ENCODE measurements at places on chromosomes 3 and 15.

DNA sequence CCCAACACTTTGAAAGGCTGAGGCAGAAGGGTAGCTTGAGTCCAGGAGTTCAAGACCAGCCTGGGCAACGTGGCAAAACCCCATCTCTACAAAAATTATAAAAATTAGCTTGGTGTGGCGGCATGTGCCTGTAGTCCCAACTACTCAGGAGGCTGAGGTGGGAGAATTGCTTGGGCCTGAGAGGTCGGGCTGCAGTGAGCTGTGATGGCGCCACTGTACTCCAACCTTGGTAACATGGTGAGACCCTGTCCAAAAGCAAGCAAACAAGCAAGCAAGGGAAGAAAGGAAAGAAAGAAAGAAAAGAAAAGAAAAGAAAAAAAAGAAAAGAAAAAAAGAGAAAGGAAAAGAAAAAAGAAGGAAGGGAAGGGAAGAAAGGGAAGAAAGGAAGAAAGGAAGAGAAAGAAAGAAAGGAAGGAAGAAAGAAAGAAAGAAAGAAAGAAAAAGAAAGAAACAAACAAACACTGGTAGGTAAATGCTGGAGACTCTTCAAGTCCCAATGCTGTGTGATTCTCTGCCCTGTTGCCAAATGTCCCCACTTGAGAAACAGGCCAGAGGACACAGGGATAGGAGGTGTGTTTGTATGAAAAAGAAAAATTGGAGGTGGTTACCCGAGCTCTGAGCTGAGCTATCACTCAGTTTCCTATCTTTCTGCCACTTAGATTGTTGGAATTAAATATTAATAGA is 121.1 kb downstream of the RAB11A start:
- no peak for DNase-seq

- DNase-seq, result no peak
Observed at GRCh38 chr15:70271422-70272088, 173.8 kb upstream of the TLE3 start.

DNA sequence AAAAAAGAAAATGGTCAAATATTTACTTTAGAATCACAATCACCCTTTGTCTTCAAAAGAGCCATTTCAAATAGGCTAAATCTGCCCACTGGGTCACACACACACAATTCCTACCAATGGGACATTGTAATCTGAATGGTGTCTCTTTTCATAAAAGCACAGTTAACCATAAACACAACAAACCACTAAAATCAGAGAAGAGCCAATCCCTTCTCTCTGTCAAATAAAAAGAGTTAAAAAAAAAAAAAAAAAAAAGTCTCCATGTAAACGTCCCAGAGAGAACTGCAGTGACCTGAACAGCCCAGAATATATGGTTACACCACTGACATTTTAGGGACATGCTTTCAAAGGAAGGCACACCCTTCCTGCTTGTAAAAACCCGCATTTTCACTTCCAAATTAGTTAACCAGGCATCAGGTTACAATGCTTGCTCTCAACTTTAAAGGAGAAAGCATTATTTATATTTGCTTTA is 63.7 kb downstream of the PRICKLE2 start:
- peak; percentile 1 for DNase-seq

GRCh38 chr3:126031981-126032471 is 51.9 kb downstream of the SLC41A3 start:
- DNase-seq, result no peak

DNA sequence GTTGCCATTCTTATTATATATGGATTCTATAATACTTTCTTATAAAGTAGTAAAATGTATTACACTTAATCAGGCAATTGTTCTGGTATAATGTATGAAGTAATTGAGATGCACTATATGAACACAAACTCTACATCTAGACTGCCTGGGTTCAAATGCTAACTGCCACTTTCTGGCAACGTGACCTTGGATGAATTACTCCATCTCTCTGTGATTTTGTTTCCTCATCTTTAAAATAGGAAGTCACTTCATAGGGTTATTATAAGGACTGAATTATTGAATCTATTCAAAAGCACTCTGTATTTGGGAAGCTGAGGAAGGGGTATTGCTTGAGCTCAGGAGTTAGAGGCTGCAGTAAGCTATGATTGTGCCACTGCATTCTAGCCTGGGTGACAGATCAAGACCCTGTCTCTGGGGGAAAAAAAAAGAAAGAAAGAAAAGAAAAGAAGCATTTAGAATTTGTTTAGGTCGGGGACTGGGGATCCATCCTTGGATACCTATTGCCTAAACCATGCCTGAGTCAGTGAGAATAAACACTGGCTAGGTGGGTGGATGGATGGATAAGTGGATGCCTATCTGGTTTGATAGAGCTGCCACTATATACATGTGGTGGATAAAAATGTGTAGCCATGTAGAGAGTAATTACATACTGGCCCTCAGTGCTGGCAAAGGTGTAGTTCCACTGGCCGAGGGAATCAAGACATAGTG is 2.5 kb downstream of the TM4SF1 start:
- no peak for DNase-seq

- no peak for DNase-seq
Observed at GRCh38 chr3:99023590-99024192, 122.2 kb upstream of the DCBLD2 start.

GRCh38 chr3:28240441-28240840 is 978 bp upstream of the CMC1 start:
- DNase-seq, result no peak

DNA sequence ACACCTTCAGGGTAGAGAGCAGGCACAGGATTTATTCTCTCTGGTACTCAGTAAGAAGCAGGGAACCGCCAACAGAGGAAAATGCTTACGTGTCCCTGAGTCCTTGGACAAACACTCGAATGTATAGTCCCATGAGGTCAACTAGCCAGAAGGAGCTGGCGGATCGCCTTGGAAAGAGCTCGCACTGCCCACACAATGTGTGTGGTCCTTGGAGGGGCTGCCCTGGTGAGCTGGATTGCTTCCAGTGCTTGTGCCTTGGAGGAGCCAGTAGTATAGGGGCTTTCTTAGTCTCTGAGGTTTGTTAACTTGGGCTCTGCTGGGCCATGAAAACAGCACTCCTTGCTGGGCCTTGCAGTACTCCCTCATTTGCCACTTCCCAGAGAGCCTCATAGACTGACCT is 40.7 kb upstream of the VILL start:
- no peak for DNase-seq

GRCh38 chr15:37394402-37395099 is 294.2 kb upstream of the MEIS2 start:
- DNase-seq, result no peak

DNA sequence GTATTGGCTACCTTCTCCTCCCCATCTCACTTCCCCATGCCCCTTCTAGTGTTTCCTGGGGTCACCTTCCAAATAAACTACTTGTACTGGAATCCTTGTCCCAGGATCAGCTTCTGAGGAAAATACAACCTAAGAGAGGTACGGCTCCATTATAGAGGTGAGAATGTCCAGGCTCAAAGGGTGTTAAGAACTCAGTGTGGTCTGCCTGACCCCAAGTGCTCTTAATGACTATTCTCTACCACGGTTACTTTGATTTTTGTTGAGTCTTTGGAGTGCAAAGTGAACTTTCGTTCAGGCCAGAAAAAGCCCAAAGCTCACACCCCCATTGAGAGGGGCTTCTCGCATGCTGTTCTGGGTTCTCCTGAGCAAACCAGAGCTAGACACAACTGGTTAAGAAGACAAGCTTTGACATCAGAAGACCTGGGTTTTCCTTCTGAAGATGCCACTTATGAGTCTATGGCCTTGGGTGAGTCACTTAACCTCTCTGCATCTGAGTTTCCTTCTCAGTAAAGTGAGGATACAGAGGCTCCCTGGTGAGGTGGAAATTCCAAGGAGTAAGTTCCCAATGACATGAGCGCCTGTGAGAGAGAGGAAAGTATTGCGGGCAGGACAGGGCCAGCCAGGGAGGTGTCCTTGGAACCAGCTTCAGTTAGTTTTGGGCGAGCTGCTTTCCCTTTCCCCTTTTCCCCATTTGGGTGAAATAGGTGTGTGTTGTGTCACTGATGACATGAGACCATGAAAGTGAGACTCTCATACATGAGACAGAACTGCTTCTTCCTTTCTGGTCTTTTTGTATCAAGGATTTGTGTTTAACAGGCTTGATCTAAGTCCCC is 475.0 kb upstream of the PROK2 start:
- DNase-seq, result no peak

DNA sequence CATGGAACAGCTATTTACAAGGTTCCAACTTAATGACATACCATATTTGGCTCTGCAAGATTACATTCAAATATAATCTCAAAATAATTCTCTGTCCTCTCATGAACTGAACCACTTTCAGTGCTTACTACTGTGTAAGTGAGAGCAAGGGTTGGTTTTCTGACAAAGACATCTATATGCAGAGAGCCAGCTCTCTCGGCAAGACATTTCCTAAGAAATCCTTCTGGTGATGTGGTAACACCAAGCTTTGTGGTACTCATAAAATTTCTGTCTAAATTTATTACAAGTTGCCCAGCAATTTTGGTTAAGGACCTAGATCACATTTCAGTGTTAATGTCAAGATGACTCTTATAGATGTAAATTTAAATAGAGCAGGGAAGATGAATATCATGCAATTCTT is 184.9 kb downstream of the GAP43 start:
- no peak for DNase-seq

DNA sequence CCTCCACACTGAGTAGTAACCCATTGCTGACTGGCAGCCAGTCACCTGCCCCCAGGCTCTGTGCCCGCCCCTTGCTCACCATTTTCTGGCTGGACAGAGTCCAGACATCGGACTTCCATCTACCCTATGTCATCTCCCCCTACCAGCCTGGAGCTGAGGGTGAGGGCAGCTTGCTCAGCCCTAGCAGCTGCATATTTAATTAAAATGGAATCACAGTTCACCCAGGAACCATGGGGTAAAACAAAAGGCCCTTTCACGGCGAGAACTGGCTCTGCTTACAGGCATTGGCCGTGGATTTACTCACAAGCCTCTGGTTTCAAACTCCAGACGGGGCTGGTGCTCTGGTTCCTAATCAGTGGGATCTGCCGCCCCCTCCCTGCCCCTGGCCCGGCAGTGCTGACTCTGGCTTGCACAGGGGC is 94.9 kb upstream of the ATP2B2 start:
- no peak for DNase-seq

DNA sequence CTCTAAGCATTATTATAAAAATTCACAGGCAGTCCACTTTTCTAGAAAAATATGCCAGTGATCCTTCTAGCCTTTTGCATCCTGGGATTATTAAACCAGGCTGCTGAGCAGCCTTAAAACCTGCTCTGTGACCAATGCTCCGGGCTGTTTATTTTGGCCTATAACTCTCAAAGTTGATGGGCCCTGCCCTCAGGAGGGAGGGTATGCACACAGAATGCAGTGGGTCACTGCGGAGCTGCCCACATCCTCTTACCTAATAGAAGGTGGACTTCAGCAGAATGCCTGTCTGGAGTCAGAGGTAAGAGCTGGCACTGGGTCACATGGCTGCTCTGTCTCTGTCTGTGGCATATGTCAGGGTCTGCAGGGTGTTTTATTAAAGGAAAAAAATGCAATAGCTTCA is 26.0 kb downstream of the CPNE4 start:
- DNase-seq, result no peak

- DNase-seq, result no peak
Observed at GRCh38 chr15:32994810-32995424, 199.6 kb downstream of the FMN1 start.

- DNase-seq, result no peak
Observed at GRCh38 chr3:18234717-18235335, 190.3 kb downstream of the SATB1 start.

DNA sequence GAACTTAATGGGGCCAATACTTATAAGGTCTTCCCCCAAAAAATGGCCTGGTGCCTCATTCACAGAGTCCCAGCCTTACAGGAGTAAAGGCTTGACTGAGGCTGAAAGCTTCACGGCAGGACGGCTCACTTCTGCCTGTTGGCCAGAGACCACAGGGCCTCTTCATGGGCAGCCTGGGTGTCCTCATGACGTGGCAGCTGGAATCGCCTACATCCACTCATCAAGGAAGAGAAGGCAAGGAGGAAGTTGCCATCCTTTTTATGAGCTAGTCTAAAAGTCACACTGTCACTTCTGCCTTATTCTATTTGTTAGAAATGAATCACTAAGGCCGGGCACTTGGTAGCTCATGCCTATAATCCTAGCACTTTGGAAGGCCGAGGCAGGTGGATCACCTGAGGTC is 89.3 kb upstream of the DGKG start:
- no peak for DNase-seq

DNA sequence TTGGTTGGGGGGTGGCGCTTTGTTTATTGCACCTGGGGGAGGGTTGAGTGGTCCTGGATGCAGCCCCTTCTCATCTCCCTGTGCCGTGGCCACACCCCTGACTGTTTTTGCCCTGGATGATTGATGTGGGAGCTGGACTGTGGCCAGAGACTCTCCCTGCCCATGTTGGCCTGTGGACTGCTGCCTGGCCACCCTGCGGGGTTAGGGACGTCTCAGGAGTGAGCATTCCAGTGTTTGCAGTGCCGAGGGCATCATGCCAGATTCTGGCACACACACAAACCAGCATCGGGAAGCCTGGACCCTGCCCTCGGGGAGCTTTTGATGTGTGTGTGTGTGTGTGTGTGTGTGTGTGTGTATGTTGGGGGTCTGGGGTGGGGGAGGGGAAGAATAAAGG is 15.8 kb downstream of the APBA2 start:
- DNase-seq, result no peak

DNA sequence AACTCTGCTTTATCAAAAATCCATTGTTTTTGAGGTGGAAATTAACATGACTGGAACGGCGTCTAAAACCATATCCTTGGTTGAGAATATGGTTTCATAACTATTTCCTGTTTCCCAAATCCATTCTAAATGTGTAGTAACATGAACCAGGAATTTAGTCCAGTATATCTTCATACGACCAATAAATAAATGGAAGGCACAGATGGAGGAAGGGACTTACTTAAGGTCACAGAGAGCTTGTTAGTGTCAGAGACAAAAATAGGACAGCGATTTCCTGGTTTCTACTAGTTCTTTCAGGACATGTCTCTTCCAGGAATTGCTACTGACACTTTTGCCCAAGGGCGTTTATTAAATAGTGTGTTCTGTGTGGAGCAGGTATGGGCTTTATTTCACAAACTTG is 41.2 kb downstream of the HES1 start:
- DNase-seq, result no peak

- DNase-seq, result no peak
Observed at GRCh38 chr3:62749657-62750056, 125.6 kb downstream of the CADPS start.

GRCh38 chr3:29285471-29286071 is 4.7 kb downstream of the RBMS3 start:
- DNase-seq, result no peak

GRCh38 chr3:78645628-78646310 is 1122.0 kb downstream of the ROBO1 start:
- DNase-seq, result no peak

DNA sequence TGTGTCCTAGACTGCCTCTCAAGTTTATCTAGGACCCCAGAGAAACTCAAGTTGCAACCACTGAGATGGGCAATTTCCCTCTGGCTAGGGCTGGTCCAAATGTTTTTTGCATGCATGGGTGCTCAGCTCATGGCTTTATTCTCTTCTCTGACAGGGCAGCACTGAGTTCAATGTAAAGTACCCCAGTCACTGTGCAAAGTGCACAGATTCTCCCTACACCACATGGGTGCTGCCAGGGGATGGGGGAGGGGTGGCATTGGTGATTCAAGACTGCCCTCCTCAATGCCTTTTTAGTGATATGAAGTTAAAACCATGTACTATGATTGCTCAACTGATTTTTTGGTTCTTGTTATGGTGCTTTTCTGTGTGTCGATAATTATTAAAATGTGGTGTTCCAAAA is 14.8 kb upstream of the RAD51 start:
- DNase-seq, result no peak

GRCh38 chr15:33535135-33535534 is 224.4 kb downstream of the RYR3 start:
- no peak for DNase-seq

GRCh38 chr15:25175033-25175788 is 220.4 kb downstream of the SNRPN start:
- DNase-seq, result no peak

GRCh38 chr15:31263751-31264558 is 62.7 kb upstream of the KLF13 start:
- no peak for DNase-seq

Data from NCI-H187 treated with DMSO at 0.1 percent for 48 hours (cell line).